Neural progenitor cell (in vitro differentiated cells): ENCODE measurements at places on chromosomes 6 and 20.

DNA sequence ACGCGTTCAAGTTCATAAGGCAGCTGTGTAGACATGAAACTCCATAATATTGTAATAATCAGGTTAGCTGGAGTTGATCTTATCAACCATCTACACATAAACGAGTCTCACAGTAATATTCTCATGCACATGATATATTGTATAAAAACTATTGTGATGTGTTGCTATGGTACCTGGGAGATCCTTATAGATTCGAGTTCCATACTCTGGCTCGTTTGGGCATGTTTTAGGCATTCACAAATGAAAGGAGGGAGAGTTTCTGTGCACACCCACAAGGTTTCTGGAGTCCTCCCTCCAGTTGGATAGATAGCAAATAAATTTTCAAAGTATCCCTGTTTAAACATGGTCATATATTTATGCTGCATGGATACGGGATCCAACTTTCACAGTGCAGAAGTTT is 567.5 kb upstream of the SLC35B3 start:
- H3K4me3 ChIP-seq = no peak overlapping the region
- DNase-seq = no peak
- H3K27me3 ChIP-seq = no peaks in the 10 kb centered on the region
- H3K27ac ChIP-seq = no peak overlapping the region
- H3K36me3 ChIP-seq = no peaks in the 10 kb centered on the region
- no peaks in the 10 kb centered on the region for H3K4me1 ChIP-seq

- H3K4me3 ChIP-seq = peak overlapping the region; percentile 99
- peak overlapping the region; percentile 17 for H3K27ac ChIP-seq
- peaks cover 13% of the 10 kb centered on the region for H3K4me1 ChIP-seq
Observed at GRCh38 chr6:34791164-34791700, 651 bp upstream of the BLTP3A start.

DNA sequence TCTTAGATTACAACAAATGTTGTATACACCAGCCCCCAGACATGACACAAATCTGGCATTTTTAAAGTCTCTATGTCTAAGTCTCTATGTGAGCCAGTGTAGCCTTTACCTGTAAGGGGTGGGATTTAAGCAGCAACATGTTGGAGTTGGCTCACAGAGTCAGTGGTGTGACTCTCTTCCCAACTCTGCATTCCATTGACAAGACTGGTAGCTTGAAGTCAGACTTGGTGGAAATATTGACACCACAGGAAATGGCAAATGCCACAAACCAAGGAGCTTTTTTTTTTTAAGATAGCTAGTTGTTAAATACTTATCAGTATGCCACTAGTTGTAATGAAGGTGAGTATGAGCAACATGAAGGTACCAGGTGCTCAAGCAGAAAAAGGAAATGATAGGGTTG is 103.1 kb upstream of the SMLR1 start:
- no peaks in the 10 kb centered on the region for H3K36me3 ChIP-seq
- H3K4me1 ChIP-seq = no peaks in the 10 kb centered on the region
- no peak for DNase-seq
- no peaks in the 10 kb centered on the region for H3K27me3 ChIP-seq

DNA sequence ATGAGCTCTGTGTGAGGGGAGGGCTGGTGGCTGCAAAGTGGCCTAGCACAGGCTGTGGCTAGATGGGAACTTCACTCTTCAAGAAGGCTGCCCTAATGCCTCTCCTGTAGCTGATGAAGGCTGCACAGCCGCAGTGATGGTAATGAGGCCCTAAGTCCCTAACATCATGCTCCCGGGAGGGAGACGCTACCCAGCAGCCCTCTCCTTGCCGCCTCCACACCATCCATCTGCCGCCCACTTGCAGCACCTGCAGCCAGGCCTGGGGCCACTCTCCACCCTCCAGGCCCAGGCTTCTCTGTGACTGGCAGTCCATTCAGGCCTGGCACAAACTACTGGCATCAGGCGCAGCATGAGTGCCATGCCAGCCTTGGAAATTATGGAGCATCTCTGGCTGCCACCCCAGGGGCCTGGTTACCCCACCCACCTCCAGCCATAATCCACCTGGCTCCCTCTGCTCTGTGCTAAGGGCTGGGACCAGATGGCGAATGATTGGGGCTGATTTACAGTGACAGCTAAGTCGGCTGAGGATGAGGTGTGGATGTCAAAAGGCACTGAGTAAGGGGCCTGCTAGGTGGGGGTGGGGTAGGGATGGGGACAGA is 284.2 kb downstream of the LRFN2 start:
- H3K4me3 ChIP-seq = no peak overlapping the region
- H3K4me1 ChIP-seq = peaks cover 4% of the 10 kb centered on the region

DNA sequence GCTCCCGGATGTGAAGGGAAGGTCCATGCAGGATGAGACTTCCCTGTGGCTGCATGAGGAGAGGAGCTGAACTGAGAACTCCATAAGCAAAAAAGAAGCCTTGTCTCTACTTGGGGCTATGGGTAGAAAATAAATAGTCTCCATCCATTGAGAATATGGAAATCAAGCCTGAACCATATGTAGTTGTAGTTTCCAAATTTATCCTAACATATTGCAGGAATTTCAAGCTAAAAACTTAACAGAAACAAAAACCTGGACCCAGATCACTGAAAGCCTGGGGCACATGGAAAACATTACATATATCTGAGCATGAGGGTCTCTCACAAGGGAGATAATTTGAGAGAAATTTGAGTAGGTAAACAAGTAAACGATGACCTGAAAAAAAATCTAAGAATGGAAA is 94.9 kb upstream of the C6orf118 start:
- no peak overlapping the region for H3K27ac ChIP-seq
- no peaks in the 10 kb centered on the region for H3K27me3 ChIP-seq
- H3K4me1 ChIP-seq = no peaks in the 10 kb centered on the region
- no peaks in the 10 kb centered on the region for H3K36me3 ChIP-seq
- no peak for DNase-seq

DNA sequence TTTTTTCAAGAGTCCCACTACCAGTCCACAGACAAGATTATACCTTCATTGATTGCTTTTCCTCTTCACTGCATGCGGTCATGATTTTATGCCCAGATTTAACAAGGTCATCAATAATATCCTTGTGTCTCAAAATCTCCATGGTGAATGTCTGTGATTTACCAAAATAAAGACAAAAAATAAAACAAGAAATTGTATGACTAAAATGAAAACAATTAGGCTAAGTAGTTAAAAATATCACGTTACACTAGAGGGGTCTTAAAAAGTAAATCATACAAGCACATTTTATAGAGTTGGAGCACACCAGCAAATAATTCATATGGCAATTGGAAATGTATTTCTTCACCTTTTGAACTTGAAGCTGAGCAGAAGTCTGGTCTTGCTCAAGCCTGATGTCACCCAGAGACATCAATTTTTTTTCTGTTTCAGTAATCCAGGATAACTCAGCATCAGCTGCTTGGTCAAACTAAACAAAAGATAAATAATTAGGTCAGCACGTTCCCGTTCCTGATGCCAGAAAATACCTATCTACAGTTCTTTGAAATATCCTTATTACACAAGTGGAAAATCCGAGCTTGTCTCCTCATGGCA is 125.4 kb downstream of the DST start:
- peaks cover 6% of the 10 kb centered on the region for H3K4me1 ChIP-seq
- no peak overlapping the region for H3K4me3 ChIP-seq
- no peak for DNase-seq
- H3K36me3 ChIP-seq = peaks cover 3% of the 10 kb centered on the region
- no peak overlapping the region for H3K27ac ChIP-seq

DNA sequence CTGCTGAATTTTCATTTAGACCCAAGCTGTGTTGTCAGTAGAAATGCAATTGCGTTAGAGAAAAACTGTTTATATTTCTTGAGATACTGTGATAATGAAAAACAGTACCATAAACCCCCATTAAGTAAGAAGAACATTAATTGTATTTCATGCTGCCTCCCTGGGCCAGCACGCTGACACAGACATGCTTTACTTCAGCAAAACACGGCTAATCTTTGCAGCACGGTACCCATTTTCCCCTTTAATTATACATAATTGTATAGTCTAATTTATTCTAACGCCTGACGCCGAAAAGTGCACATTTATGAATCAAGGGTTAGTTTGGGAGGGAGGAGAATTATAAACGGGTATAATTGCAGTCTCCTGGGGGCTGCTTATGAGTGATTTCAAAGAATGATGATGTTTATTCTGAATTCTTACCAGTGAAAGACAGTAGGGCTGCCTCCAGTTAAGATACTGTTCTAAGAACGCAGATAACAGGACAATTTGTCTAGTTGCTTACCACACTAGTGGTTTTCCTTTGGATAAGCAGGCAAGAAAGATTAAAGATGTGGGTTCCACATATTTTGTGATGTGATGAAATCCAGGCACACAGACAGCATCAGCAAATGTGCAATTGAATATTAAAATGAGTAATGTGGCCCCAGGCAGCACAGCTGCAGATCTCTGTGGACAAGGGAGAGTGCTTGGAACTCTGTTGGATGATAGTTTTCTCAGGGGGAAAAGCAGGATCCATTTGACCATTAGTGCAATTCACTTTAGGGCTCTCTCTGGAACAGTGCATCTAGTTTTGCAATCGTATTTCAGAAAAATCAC is 4.7 kb upstream of the SULF2 start:
- peaks cover 7% of the 10 kb centered on the region for H3K27me3 ChIP-seq
- H3K27ac ChIP-seq = no peak overlapping the region
- no peak for DNase-seq
- no peaks in the 10 kb centered on the region for H3K4me1 ChIP-seq
- H3K36me3 ChIP-seq = no peaks in the 10 kb centered on the region

- H3K4me3 ChIP-seq = no peak overlapping the region
- no peaks in the 10 kb centered on the region for H3K36me3 ChIP-seq
- peaks cover 39% of the 10 kb centered on the region for H3K27me3 ChIP-seq
- H3K27ac ChIP-seq = no peak overlapping the region
Observed at GRCh38 chr6:28345201-28345600, 4.5 kb upstream of the ZKSCAN3 start.

GRCh38 chr6:79964607-79965081 is 17.3 kb upstream of the ELOVL4 start:
- H3K27ac ChIP-seq = no peak overlapping the region
- DNase-seq = no peak
- no peaks in the 10 kb centered on the region for H3K4me1 ChIP-seq
- no peaks in the 10 kb centered on the region for H3K27me3 ChIP-seq
- H3K4me3 ChIP-seq = no peak overlapping the region
